ENCODE measurements at places on chromosomes 16 and 17.

DNA sequence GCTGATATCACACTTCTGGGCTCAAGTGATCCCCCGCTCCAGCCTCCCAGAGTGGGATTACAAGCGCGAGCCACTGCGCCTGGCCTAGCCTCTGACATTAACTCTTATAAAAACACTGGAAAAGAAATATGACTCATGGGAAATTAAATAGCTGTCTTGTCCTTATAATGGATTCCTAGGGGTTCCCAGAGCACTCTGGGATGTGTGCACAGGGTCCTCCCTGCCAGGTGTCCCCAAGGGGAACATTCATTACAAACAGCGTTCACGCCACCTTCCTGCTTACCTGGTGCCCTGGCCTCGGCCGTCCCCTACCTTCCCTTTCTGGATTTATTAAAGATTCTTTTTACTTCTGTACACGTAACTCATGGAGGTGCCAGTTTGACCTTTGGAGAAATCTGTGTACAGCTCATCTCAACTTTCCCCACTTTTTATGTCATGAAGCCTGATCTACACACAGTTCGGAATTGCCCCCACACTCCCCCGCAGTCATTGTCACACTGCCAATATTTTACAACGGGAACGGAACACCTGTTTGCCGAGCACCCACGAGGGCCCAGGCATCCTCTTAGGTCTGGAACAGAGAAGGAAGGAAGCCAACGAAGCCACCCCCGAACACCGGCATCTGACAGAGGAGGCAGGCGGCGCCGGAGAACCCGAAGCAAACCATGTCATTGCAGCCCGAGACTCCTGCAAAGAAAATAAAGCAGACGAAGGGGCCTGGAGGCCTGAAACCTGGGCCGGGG, 39.7 kb upstream of the MEAK7 start:
- peak; percentile 34 for DNase-seq

GRCh38 chr17:73798111-73798748, 154.0 kb upstream of the SDK2 start:
- DNase-seq: peak; percentile 94

GRCh38 chr17:27993161-27993695, 49.2 kb upstream of the NLK start:
- DNase-seq: no peak

GRCh38 chr16:3025032-3026002, 1.5 kb downstream of the THOC6 start:
- DNase-seq: no peak

DNA sequence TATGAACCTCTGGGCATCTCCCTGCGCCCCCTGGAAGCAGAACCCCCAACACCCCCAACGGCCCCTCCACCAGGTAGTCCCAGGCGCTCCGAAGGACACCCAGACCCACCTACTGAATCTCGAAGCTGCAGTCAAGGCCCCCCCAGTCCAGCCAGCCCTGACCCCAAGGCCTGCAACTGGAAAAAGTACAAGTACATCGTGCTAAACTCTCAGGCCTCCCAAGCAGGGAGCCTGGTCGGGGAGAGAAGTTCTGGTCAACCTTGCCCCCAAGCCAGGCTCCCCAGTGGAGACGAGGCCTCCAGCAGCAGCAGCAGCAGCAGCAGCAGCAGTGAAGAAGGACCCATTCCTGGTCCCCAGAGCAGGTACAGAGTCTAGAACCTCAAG, 1.5 kb downstream of the BCL6B start:
- no peak for DNase-seq
